ENCODE measurements at places on chromosomes 11 and 22. TPM values are rescaled to one million over a fixed set of nuclear protein-coding genes. Genes with fewer than 3 reads are reported as not detected.

DNA sequence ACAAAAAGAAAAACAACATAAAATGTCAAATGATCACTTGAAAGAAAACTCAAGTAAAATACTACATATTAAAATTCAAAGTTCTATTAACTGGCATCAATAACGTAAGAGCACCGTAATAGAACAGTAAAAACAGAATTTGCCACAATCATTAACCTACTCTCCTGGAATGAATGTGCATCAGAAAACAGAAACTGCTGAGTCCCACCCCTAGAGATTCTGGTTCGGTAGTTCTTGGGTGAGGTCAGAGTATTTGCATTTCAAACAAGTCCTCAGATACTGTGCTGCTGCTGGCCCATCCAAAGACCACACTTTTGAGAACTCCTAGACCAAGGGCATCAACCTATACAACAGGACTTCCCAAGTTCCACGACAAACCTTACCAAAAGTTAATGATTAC is 23.5 kb downstream of the PITPNB start:
- no peaks in the 10 kb centered on the region for H3K4me1 ChIP-seq
- H3K27ac ChIP-seq, result no peak overlapping the region
- peaks cover 44% of the 10 kb centered on the region for H3K36me3 ChIP-seq
- DNase-seq, result no peak

DNA sequence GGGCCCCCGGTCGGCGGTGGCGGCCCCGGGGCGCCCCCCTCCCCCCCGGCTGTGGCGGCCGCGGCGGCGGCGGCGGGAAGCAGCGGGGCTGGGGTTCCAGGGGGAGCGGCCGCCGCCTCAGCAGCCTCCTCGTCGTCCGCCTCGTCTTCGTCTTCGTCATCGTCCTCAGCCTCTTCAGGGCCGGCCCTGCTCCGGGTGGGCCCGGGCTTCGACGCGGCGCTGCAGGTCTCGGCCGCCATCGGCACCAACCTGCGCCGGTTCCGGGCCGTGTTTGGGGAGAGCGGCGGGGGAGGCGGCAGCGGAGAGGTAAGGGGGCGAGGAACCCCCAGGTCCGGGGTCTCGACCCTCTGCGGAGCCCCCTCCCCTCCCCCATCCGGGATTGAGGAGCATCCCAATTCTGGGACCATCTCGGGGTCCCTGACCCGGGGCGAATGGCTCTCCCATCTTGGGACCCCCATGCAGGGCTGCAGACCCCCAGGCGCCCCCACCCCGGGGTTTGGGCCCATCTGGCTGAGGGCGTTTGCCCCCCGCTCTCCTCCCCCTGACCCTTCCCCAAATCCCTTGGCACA is 431 bp downstream of the KMT2A start:
- 0 out of 2 replicates have a peak overlapping the region, but pooled peaks have one; percentile 45 for H3K27ac ChIP-seq
- H3K36me3 ChIP-seq, result peaks cover 4% of the 10 kb centered on the region
- peak overlapping the region; percentile 77 for H3K4me3 ChIP-seq
- H3K4me1 ChIP-seq, result peaks cover 42% of the 10 kb centered on the region
- peaks cover 14% of the 10 kb centered on the region for H3K27me3 ChIP-seq

DNA sequence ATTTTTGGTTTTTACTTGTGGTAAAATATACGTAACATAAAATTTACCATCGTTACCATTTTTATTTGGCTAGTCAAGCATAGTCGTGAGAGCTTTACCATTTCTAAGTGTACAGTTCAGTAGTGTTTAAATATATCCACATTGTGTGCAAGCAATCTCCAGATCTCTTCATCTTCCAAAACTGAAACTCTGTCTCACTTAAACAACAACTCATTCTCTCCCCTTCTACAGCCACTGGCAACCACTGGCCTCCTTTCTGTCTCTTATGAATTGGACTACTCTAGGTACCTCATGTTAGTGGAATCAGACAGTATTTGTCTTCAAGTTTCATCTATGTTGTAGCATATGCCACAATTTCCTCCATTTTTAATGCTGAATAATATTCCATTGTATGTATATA is 37.4 kb downstream of the SMC1B start:
- H3K27me3 ChIP-seq, result no peaks in the 10 kb centered on the region
- H3K36me3 ChIP-seq, result no peaks in the 10 kb centered on the region
- no peak overlapping the region for H3K4me3 ChIP-seq
- H3K27ac ChIP-seq, result no peak overlapping the region
- H3K4me1 ChIP-seq, result no peaks in the 10 kb centered on the region

DNA sequence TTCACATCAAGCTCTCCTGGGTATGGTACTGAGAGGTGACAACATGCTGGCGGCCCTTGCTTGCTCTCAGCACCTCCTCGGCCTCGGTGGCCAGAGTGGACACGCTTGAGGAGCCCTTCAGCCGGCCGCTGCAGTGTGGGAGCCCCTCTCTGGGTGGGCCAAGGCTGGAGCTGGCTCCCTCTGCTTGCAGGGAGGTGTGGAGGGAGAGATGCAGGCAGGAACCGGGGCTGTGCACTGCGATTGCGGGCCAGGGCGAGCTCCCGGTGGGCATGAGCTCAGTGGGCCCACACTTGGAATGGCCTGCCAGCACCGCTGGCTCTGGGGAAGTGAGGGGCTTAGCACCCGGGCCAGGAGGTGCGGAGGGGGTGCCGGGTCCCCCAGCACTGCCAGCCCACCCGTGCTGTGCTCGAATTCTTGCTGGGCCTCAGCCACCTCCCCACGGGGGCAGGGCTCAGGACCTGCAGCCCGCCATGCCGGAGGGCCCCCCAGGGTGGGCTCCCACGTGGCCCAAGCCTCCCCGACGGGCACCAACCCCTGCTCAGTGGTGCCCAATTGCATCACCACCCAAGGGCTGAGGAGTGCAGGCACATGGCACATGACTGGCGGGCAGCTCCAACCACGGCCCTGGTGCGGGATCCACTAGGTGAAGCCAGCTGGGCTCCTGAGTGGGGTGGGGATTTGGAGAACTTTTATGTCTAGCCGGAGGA is 106.2 kb downstream of the RAB38 start:
- H3K4me3 ChIP-seq, result no peak overlapping the region
- no peak for DNase-seq
- H3K36me3 ChIP-seq, result no peaks in the 10 kb centered on the region
- no peaks in the 10 kb centered on the region for H3K27me3 ChIP-seq
- no peaks in the 10 kb centered on the region for H3K4me1 ChIP-seq

- H3K27me3 ChIP-seq, result peaks cover 35% of the 10 kb centered on the region
- H3K4me3 ChIP-seq, result no peak overlapping the region
- no peaks in the 10 kb centered on the region for H3K36me3 ChIP-seq
- DNase-seq, result no peak
- no peak overlapping the region for H3K27ac ChIP-seq
Observed at GRCh38 chr22:37336579-37336978, 54.3 kb downstream of the CYTH4 start.

GRCh38 chr11:110481523-110481922 is 51.8 kb downstream of the FDX1 start:
- no peaks in the 10 kb centered on the region for H3K27me3 ChIP-seq
- no peak overlapping the region for H3K4me3 ChIP-seq
- no peak overlapping the region for H3K27ac ChIP-seq
- no peak for DNase-seq
- H3K36me3 ChIP-seq, result no peaks in the 10 kb centered on the region

Gene DENND6B
- 1.3 TPM for total RNA-seq

Gene SLC22A8
- not detected for total RNA-seq

Data from GM23338 (cell line).